Activated naive CD4-positive, alpha-beta T cell treated with Interleukin-2 at 50 U/mL for 16 hours (primary cell): ENCODE measurements at places on chromosomes 2 and 18.

- DNase-seq = no peak
Measured at GRCh38 chr2:121664086-121664485, 14.8 kb upstream of the CLASP1 start.

DNA sequence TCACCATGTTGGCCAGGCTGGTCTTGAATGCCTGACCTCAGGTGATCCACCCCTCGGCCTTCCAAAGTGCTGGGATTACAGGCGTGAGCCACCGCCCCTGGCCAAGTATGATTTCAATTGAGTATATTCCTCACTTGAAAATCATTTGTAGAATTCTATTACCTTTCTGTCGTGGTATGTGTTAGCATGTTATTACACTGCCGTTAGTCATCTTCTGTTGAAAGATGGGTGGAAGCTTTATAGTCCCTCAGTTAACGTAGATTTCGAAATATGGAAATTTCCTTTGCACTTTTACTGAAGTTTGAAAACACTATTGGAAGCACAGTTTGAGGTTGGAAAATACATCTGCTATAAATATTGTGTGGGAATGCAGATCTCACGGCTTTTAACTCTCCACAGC is 14.7 kb downstream of the NIFK start:
- peak; percentile 9 for DNase-seq

DNA sequence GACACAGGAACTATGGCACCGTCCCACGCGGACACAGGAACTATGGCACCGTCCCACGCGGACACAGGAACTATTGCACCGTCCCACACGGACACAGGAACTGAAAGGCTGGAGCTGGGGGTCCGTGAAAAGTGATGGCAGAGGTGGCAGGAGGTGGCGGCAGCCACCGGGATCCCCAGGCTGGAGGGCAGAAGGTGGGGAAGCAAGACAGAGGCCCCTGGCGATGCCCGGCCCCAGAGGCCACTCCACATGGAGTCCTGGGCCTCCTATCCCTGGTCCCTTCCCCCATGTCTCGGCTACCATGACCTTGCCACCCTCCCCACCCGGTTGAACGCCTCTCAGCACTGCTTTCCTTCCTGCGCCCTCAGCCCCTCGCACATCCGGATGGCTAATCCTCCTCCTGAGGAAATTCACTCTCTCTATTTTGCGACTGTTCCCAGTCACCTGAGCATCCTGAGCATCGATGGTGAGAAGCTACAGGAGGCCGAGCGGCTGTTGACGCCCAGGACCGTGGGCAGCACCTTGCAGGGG is 181.4 kb downstream of the TMEM18 start:
- DNase-seq = no peak

- DNase-seq = no peak
Measured at GRCh38 chr2:59236723-59237122, 995.6 kb upstream of the FANCL start.

DNA sequence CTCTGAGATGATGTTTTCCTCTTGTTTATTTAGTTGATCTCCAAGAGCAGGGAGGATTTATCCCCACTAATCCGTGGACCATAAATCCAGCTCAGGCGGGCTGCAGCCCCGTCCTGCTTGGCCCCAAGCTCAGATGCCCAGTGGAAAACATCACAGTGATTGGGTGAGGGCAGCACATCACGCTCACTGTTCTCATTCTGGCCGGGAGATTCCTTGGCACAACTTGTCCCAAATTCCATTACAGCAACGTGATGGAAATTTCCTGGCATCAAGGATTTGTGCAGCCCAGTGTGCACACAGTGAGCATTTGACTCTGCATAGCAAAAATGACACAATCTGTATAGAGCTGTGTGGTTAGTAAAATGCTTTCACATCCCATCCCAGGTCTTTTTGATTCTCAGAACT is 96.8 kb downstream of the VAPA start:
- no peak for DNase-seq

- no peak for DNase-seq
Measured at GRCh38 chr18:26635466-26635865, 87.1 kb upstream of the KCTD1 start.

DNA sequence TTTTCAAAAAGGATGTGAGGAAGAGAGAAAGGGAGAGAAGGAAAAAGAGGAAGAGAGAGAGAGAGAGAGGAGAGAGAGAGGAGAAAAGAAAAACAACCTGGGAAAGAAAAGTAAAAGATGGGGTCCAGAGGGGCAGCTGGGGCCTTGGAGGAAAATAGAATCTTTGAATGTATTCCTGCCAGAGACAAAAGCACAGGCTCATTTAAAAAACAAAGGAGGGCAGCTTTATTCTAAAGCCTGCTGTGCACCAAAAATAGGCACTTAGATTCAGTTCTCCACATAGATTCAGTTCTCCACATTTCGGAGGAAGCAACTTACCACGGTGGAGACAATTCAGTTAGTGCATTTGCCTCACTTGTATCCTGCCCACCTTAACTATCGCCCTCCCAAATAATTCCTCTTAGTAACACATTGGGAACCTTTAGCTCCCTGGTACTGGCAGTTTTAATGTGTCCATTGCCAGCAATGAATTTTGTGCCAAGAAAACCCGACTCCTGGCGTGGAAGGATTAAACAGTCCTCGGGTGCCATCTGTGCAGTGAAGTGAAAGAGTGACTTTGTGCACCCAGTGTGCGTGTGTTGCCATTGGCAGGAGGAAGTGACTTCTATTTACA is 71.3 kb downstream of the DPP4 start:
- DNase-seq = no peak

GRCh38 chr2:151347906-151348305 is 9.5 kb upstream of the TNFAIP6 start:
- DNase-seq = no peak

DNA sequence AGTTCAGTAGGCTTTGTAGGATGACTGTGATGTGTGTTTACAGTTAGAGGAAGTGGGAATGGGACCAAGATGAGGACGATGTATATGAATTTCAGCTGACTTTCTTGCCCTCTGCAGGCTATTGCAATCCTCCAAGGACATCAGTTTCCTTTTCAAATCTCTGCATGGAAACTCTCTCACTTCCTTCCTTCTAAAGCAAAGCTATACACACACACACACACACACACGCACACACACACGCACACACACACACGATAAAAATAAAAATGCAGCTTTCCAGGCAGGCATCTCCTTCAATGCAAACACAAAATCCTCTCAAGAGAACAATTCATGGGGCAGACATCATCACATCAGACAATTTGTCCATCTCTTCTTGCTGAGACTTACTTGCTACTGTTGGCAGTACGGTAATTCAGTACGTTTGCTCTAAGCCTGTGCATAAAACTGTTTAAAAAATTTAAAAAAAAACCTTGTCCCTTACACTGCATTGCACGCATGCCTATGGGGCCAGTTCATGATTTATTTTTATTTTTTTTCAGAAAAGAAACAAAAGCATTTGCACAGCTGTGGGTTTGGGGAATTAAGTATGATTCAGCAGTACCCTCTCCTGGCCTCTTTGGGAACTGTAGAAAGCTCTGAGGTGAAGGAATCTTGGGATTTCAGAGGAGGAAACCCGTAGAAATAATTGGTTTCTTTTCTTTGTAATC is 27.1 kb upstream of the ICOS start:
- no peak for DNase-seq

DNA sequence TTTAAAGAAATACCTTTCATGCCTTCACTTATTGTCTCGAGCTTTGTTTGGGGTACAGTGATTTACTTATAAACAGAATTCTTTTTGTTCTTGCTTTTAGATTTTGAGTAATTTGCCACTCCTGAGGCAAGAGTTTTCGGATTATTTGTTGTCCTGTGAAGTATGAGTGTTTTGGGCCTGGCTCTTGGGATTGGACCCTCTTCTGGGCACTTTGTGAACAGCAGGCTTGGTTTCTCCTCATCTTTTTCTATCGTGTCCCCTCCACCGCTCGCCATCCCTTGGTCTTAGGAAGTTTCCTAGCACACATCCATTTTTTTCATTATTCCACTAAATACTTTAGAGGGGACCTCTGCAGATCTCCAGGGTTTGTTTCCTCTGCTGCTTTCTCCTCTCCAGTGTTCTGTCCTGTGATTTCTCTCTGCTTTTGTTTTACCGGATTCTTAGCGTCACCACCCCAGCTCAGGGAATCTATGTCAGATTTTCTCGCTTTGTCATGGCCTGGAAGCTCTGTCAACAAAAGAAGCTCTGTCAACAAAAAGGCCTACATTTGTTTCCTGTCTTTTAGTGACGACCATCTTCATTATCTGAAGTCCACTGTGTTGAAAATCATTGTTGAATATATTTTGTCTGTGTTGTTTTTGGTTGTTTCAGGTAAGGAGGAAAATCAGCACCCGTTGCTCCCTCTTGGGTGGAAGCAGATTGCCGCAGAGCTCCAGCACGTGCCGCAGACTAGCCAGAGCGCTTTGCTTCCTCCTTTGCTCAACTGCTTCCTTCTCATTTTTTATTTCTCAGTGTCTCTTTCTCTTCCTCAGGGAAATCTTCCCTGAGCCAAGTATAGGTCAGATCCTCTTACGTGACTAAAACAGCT is 27.8 kb downstream of the ANKRD62 start:
- no peak for DNase-seq

- DNase-seq = no peak
Measured at GRCh38 chr2:45554742-45555140, 56.3 kb downstream of the SRBD1 start.

DNA sequence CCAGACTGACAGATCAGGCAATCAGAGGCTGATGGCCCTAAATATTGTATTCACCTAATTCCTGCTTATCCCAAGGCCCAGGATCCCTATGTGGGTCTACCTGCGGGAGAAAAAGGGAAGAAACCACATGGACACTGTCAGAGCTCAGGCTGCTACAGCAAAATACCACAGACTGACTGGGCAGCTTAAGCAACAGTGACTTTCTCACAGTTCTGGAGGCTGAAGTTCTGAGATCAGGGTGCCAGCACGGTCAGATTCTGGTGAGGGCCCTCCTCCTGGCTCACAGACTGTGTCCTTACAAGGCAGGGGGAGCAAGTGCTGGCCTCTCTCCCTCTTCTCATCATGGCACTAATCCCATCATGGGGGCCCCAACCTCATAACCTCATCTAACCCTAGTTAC is 181.7 kb downstream of the TMEM163 start:
- DNase-seq = no peak

DNA sequence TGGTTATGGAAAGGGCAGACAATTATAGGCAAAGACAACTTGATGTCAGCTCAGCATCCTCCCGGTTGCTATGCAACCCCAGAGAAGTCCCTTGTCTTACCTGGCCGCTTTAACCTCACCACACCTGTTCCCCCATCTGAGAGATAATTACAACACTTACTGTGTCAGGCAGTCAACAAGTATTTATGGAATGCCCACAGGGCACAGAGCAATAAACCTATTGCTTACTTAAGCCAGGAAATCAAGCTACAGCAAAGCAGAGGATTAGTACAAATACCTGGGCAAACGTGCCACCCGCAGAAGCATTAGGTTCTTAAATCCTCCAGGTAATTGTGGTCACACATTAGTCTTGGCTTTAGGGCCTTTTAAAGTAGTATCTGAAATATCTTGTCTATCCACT is 320.4 kb upstream of the REV1 start:
- DNase-seq = no peak
